ENCODE measurements at places on chromosomes 11 and 22.

- no peak for DNase-seq
Observed at GRCh38 chr22:43329061-43329460, 14.1 kb downstream of the SCUBE1 start.

- no peak for DNase-seq
Observed at GRCh38 chr11:85810521-85810870, 445 bp downstream of the SYTL2 start.

GRCh38 chr22:39712751-39713525 is 142.4 kb downstream of the CACNA1I start:
- DNase-seq, result no peak

GRCh38 chr11:46122945-46123715 is 1.9 kb upstream of the PHF21A start:
- DNase-seq, result no peak

GRCh38 chr11:10374386-10374785 is 69.5 kb downstream of the ADM start:
- no peak for DNase-seq

- no peak for DNase-seq
Observed at GRCh38 chr11:27688076-27688475, 12.2 kb downstream of the BDNF start.

DNA sequence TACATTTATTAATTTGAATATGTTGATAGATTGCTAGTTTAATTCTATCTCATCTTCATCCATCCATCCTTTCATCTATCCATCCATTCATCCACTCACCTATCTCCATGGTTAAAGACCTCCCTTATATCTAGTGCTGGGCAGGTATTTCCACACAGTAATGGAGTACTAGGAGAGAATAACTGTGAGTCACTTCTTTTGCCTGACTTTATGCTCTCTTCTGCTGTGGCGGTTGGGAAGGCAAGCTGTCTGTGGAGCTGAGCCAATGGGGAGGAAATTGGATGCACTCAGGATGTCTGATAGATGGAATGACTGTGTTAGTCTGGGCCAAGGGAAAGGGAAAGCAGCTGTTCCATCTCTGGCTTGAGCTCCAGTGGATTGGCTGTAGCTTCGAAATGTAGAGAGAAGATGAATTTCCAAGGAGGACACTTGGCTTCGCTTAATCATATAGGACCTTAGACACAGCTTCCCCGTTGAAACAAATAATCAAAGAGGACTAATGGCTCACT is 60.3 kb downstream of the NELL1 start:
- DNase-seq, result no peak

GRCh38 chr22:38940811-38941384 is 16.5 kb upstream of the APOBEC3A start:
- DNase-seq, result no peak

DNA sequence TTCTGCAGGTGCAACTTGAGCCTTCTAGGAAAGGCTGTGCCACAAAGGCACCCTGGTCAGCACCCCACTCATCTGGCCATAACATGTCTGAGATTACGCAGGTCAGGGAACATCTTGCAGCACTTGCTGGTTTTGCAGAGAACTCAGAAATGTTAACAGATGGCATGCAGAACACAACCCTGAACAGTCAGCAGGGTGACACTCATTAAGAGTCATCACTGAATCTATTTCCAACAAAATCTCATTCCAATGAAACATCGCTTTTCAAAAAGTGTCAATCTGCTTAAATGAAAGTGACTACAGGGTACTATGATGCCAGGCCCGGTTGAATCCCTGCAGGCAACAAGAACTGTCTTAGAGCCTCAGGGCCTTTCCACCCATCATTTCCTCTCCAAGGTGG is 369.8 kb upstream of the CCDC90B start:
- no peak for DNase-seq

DNA sequence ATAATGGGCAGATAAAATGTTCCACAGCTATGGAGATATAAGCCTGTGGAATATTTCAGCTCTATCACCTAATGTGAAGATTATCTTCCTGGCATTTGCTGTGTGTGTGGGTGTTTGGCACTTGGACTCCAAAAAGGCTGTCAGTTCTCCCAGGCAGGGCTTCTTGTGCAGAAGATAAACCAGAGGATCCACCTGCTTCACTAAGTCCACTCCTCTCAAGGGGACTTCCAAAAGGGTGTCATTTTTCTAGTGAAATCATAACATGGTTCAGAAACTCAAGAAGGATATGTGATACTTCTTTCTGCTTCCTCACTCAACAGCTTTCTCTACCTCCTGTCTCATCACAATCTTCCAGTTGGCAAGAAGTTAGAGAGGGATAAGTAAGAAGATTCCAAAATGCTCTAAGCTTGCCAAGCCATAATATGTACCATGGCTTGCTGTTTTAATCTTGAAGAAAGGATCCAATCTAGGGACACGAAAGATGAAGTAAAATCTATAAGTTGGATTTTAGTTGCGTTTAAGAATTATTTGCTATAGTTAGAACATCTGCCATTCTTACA is 206.2 kb upstream of the MTMR2 start:
- no peak for DNase-seq

DNA sequence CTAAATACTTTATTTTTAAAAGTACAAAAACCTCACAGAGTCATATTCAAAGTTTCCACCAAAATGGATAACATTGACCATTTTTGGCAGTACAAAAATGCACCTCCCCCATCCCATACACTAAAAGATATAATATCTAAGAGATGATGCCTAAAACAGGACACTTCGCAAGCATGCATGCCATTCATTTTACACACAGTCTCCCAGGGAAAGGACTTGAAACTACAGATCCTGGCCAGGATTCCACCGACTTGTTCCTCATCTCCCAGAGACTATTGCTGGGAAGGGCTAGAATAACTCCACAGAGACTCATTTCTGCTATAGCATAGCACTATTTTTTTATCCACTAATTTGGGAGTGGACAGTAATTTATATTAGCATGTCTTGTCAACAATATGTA is 81.7 kb downstream of the MTNR1B start:
- DNase-seq, result no peak

DNA sequence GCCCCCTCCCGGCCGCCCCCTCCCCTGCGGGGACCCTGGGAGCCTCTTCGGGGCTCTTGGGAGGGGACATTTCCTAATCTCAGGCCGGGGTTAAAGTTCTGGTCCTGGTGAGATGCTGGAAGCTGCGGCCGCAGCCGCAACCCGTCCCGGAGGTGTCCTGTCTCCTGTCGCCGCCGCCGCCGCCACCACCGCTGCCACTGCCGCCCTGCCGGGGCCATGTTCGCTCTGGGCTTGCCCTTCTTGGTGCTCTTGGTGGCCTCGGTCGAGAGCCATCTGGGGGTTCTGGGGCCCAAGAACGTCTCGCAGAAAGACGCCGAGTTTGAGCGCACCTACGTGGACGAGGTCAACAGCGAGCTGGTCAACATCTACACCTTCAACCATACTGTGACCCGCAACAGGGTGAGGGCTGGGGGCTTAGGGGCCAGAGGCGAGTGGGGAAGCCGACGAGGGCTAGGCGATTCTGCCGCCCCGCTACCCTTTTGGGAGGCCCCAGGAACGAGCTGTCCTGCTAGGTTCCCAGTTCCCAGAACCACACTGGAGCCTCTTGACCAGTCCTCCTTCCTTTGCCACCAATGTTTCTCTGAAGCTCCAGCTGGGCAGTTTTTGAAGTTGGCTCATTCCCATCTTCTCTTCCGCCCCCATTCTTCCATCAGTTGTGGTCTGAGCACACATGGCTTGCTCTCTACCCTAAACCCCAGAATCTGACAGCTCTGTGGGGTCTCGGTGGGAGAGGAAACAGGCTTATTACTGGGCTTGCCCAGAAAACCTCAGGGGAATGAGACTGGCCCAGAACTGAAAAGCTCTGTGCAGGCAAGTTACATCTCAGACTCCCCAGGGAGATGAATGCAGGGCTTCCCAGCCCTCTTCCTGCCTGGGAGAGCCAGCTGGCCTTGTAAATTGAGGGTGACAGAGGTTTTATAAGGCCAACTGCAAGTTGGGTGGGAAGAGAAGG is 781 bp downstream of the SIDT2 start:
- DNase-seq, result no peak

- no peak for DNase-seq
Observed at GRCh38 chr11:129589190-129589860, 213.7 kb downstream of the BARX2 start.

- DNase-seq, result no peak
Observed at GRCh38 chr11:134527382-134528243, 115.6 kb upstream of the B3GAT1 start.

DNA sequence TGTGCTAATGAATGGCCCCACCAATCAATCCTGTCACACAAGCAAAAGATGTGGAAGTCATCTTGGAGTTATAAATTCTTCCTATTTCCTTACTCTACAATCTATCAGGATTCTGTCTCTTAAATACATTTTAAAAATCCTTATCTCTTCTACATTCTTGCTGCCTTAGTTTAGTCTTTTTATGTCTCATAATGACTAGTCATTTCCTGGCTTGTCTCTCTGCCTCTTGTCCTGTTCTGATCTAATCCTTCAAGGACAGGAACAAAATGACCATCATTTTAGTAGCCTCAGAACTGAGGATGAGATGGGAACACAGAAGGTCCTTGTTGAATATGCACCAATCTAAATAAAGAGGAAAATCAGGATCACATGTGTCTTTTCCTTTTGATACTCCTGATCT is 56.6 kb upstream of the LIN7C start:
- no peak for DNase-seq

DNA sequence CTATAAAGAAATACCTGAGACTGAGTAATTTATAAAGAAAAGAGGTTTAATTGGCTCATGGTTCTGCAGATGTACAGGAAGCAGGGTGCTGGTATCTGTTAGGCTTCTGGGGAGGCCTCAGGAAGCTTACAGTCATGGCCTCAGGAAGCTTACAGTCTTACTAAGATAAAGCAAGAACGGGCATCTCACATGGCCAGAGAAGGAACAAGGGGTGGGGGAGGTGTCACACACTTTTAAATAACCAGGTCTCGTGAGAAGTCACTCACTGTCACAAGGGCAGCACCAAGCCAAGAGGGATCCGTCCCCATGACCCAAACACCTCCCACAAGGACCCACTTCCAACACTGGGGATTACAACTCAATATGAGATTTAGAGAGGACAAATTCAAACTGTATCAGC is 192.8 kb upstream of the B3GAT1 start:
- no peak for DNase-seq

- no peak for DNase-seq
Observed at GRCh38 chr11:29984544-29984943, 32.3 kb downstream of the KCNA4 start.

DNA sequence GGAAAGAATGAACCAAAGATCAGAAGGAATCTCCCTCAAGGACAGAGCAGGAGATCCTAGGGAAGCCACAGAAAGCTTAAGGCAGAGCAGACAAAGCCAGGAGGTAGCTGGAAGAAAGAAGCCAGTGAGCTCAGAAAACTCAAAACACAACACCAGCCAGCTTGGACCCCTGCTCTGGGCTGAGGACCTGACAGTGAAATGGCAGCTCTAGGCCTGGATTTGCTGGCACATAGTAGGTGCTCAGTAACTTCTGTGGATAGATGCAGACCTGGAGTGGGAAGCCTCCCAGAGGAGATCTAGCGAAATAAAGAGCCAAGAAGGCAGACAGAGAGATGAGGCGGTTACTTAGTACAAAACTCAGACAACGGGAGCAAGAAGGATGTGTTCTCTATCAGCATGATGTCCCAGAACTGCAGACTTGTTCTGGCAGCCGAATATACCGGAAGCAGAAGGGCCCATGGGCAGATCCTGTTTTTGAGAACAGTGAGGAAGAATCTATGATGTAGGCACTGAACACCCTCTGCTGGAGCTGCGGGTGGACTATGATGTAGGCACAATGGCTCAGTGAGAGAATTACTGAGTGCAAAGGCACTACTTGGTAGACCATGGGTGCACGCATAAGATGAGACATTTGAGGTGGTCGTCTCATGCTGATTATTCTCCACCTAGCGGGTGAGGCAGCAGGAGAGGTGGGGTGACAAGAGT is 4.8 kb downstream of the ROBO4 start:
- DNase-seq, result no peak

- no peak for DNase-seq
Observed at GRCh38 chr11:95924414-95924760, 480 bp upstream of the MTMR2 start.

DNA sequence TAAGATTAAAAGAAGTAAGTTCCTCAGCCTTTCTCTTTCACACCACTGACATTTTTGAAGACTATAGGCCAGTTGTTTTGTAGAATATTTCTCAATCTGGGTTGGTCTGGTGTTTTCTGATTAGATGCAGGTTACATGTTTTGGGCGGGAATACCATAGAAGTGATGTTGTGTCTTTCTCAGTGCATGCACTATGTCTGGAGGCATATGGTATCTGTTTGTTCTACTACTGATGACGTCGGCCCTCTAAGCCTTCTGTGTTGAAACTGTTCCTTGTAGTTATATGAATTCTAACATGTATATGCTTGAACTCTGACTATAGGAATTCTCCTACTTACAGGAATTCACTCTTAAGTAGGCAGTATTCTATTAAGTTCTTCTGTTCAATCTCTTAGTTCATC is 21.6 kb downstream of the ZFTA start:
- DNase-seq, result no peak

GRCh38 chr22:48921411-48921903 is 906.2 kb downstream of the BRD1 start:
- no peak for DNase-seq

GRCh38 chr22:23204125-23204488 is 23.8 kb downstream of the BCR start:
- DNase-seq, result no peak

GRCh38 chr11:76660533-76661305 is 9.8 kb downstream of the LRRC32 start:
- no peak for DNase-seq

DNA sequence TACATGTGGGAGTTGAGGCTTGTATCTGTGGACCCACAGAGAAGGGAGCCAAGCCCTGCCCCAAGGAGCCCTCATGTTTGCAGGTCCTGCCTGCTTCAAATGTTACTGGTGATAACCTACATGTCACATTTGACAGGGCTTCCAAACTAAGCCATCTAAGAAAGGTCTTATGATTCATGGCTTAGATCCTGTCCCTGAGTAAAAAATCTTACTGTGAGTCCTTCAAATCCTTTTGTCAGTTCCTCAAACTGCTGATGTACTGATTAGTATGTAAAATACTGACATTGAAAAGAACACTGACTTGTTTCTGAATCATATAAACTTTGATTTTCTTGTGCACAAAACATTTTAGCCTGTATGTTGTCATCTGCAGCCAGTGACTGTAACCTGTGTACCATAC is 1.0 kb upstream of the PANX1 start:
- DNase-seq, result no peak

DNA sequence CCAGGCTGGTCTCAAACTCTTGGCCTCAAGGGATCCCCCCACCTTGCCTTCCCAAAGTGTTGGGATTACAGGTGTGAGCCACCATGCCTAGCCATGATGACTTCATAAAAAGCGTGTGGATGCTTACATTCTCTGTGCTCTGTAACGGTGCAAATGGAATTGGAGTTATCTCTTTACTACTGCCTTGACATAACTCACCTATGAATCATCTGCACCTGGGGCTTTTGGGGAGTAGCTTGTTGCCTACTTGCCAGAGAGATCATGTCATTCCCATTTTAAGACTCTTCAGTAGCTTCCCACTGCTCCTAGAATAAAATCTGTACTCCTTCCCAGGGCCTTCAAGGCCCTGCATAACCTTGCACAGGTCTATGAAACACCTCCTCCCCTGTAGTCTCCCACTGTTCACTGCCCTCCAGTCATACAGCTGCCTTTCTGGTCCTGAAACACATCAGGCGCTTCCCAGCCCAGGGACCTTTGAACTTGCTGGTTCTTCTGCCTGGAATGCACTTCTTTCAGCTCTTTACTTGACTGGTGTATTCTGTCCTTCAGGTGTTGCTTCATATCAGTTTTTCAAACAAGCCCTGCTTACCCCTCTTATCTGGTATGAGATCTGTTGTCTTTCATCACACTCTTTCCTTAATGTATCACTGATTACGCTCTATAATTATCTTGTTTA is 19.6 kb upstream of the MOGAT2 start:
- no peak for DNase-seq

Measured in activated naive CD8-positive, alpha-beta T cell treated with anti-CD3 and anti-CD28 coated beads, Interleukin-2, amount 50 U/mL, for 16 hours (primary cell).